Caki2 (cell line): ENCODE measurements at places on chromosomes 4 and X. TPM values are rescaled to one million over a fixed set of nuclear protein-coding genes. Genes with fewer than 3 reads are reported as not detected.

GRCh38 chr4:94918543-94918942 lies 160.8 kb downstream of the BMPR1B start:
- DNase-seq, result no peak

DNA sequence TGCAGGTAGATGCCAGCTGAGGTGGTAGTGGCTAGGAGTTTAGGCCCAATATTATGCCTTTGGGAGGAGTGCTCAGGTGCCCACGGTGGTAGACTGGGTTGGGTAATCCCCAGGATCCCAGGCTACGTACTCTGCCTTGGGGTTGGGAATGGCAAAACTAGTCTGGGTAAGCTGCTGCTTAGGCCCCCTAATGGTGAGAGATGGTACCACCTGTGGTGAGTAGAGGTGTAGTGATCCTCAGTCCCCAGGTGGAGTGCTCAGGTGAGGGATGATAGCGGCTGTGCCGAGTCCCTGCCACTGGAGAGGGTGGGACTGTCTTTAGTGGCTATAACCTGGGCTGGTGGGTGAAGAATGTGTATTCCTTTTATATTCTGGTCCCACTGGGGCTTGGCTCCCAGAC lies 75.2 kb downstream of the IL1RAPL2 start:
- no peak for DNase-seq

DNA sequence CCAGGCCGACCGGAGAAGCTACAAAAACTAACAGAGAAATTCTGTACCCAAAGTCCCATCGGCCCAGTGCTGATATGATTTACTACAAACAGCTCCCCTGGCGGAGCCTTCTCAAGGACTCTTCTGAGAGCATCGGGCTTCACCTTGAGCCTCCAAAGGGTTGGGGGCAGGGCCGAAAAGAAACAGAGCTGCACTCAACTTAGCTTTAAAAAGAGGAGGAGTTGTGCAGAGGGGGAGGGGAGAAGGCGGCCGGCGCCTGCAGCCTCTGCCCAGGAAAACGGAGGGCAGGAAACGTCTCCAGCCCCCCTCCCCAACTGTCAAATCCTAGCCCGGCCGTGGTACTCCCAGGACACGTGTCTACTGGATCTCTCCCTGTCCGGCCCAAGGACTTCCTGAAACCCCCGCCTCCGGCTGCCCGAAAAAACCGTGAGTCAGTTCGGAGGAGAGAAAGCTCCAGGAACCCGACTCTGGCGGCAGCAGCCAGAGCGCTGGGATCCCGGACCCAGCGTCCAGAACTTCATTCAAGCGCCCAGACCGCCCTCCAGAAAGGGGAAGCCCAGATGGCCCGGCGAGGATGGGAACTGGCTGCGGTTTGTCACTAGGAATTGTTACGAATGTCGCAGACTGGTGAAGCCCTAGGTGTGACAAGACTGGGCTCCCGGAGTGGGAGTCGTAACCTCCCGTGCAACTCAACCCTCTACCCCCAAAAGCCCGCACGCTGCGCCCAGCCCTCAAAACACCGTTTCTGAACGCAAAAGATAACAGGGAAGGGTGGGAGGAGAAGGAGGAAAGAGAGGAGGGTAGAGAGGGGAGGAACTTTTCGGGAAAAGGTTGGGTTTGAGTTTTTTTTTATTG lies 973 bp downstream of the ADAMTS3 start:
- peak; percentile 92 for DNase-seq

- no peak for DNase-seq
These were observed 23.1 kb downstream of the MOSPD2 start for GRCh38 chrX:14896273-14896672.

DNA sequence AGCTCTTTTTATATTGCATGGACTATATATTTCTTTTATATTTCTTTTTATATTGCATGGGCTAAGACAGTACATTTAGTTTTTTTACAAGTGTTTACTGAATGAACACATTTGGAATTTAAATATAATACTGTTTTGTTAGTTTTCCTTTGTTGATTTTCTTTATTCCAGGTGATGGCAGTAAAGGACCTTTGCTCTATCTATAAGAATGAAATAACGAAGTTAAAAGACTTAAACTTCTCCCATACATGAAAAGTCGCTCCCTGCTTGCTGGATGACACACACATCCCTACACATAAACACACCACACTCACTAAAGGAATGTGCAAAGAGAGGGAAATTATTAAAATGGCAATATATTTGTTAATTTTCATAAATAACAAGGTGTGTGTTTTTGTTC lies 102.5 kb upstream of the ANXA10 start:
- no peak for DNase-seq

The SMIM31 gene
- total RNA-seq, result not detected in 2 replicates

The SPATA4 gene
- not detected in 2 replicates for total RNA-seq

DNA sequence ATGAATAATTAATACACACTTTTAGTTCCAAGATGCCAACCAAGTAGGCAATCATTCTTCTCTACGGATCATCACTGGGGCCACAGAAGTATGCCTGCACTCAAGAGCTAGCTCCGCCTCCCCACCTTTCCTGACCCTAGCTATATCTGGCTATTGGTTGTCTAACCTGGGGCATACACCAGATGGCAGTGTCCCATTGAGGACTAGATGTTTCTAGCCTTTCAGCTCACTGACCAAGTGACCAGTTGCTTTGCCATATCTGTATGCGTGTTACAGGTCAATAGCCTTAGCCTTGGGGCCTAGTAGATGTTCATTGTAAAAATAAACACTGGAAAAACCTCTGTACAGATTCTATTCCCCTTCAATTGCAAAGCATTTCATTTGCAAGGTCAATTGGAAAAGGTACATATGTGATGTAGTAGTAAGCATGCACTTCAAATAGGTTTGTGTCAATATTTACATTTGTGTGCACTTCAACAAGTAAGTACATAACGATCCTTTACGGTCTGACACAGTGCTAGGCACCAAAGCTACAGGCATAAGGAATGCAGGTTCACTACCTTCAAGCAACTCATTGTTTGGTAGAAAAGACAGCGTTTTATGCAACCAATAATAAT lies 521.7 kb downstream of the PPARGC1A start:
- peak; percentile 66 for DNase-seq

The PPP4R3C gene
- not detected in 2 replicates for total RNA-seq

DNA sequence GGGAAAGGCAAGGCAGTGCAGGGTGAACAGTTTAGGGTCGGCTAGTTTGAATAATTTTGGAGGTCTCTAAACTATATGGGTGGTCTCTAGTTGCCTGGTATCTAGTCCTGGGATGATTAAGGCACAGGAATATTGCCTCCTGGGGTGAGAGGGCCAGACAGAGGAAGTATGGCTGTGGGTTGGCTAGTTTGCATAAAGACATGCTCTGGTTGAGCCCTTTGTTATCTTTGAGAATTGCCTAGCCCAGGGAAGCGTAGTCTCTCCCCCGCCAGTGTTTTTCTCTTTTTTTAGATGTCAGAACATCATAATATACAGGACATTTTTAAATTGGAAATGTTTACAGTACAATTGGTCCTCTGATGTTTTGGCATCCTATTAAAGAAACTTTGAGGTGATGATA lies 163.5 kb downstream of the PWWP3B start:
- no peak for DNase-seq

DNA sequence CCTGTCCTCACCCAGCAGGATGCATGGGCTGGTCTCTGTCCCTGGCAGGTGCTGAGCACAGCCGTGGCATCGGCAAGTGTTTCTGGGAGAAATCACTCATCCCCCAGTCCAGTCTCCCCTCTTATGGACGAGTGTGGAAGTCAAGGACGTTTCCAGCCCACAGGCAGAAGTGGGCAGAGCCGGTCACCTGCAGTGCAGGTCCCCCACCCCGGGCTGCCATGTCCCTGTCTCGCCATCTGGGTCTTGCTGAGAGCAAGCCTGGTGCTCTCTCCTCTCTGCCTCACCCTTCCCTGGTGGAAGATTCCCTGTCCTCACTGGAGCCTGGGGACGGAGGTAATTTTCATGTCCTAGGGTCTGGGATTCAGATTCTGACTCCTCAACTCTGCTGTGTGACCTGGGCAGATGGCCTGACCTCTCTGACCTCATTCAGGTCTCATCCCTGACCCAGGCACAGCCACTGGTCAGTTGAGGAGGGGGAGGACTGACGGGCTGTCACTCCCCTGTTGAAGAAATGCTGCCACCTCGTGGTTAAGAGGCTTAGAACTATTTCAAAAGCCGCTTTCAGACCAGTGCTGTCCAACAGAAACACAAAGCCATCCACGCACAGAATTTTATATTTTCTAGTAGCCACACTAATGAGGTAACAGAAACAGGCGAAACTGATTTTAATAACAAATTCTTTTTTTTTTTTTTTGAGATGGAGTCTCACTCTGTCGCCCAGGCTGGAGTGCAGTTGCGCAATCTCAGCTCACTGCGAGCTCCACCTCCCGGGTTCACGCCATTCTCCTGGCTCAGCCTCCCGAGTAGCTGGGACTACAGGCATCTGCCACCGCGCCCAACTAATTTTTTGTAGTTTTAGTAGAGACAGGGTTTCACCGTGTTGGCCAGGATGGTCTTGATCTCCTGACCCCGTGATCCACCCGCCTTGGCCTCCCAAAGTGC lies 1.8 kb downstream of the CPZ start:
- DNase-seq, result peak; percentile 61

- DNase-seq, result no peak
These were observed 313.8 kb upstream of the TEX13C start for GRCh38 chrX:125005863-125006262.

GRCh38 chr4:36779601-36780000 lies 464.9 kb upstream of the NWD2 start:
- DNase-seq, result no peak

DNA sequence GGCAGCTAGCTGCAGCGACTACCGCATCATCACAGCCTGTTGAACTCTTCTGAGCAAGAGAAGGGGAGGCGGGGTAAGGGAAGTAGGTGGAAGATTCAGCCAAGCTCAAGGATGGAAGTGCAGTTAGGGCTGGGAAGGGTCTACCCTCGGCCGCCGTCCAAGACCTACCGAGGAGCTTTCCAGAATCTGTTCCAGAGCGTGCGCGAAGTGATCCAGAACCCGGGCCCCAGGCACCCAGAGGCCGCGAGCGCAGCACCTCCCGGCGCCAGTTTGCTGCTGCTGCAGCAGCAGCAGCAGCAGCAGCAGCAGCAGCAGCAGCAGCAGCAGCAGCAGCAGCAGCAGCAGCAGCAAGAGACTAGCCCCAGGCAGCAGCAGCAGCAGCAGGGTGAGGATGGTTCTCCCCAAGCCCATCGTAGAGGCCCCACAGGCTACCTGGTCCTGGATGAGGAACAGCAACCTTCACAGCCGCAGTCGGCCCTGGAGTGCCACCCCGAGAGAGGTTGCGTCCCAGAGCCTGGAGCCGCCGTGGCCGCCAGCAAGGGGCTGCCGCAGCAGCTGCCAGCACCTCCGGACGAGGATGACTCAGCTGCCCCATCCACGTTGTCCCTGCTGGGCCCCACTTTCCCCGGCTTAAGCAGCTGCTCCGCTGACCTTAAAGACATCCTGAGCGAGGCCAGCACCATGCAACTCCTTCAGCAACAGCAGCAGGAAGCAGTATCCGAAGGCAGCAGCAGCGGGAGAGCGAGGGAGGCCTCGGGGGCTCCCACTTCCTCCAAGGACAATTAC lies 1.4 kb downstream of the AR start:
- DNase-seq, result peak; percentile 61

- DNase-seq, result peak; percentile 57
These were observed 27.7 kb downstream of the CDKN2AIP start for GRCh38 chr4:183471946-183472708.

DNA sequence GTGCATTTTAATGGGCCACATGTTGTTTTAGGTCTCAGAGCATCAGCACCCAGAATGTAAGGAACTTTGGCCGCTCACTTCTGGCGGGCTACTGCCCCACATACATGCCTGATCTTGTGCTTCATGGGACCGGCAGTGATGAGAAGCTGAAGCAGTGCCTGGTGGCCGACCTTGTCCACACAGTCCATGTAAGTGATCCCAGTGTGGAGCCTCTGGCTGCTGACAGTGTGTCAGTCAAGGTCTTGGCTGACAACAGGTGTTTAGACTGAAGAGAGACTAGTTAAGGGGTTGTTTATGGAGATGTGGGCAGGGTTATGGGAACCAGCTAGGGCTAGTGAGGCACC lies 101.4 kb downstream of the FNIP2 start:
- DNase-seq, result no peak

The UBA1 gene
- 67.5 and 88.3 TPM in 2 replicates for total RNA-seq

DNA sequence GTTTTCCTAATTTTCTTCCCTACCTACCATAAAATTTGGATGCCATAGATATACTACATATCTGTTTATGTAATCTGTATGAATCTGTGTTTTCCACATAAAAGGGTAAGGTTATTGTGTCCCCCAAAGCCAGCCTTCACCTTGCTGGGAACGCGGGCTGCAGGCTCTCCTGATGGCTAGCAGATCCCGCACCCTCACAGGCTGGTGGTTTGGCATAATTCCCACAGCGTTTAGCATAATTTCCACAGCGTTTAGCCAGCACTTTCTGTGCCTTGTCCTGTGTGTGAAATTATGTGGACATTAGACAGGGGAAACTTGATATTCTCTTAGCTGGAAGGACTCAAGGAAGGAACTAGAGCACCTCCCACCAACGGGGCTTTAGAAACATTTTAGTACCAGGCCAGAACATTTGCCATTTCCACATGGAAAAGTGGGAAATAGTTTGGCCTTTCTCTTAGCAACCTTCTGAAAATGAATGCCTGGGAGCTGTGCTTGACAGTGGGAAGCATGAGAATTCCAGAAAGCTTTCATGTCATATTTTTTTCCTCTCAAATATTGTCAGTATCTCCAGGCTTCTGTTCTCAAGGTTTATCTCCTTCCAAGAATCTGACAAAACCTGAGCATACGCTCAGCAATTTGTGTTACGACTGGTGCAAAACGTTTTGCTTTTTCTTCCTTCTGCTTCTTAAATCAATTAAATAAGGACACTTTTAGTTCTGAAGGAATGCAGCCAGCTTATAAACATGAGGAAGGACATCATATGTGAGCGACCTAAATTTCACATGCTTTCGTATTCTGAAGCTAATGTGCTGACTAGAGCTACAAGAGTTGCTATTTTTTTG lies 67.9 kb downstream of the STK32B start:
- DNase-seq, result no peak

GRCh38 chrX:153941336-153942252 lies 2.8 kb downstream of the RENBP start:
- DNase-seq, result no peak

- DNase-seq, result no peak
These were observed 2.2 kb downstream of the TMEM47 start for GRCh38 chrX:34654696-34655490.

The VEGFD gene
- 0.35 and 0.41 TPM in 2 replicates for total RNA-seq

The C4orf33 gene
- total RNA-seq, result 5.0 and 7.1 TPM in 2 replicates

DNA sequence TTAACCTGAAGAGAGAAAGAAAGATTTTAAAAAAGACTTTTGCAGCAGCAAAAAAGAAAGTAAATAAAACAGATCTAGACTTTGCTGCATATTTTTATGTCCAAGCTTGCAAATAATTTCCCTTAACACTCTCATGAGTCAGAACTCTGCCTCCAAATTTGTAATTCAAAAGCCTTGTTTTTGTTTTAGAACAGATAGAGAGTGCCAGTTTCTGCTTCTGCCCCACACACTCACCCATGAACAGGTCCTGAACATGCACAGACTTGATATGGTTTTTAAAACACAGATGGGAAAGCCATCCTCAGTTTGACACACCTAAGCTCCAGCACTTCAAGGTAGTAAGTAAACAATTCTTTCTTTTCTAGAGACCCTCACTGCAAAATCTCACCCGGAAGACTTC lies 39.7 kb upstream of the VCX3B start:
- no peak for DNase-seq

The CDS1 gene
- total RNA-seq, result 13.0 and 13.3 TPM in 2 replicates

- DNase-seq, result no peak
These were observed 168.4 kb upstream of the SMARCAD1 start for GRCh38 chr4:94039226-94039625.

The F11 gene
- not detected in 2 replicates for total RNA-seq

GRCh38 chrX:132748268-132748667 lies 210.2 kb downstream of the HS6ST2 start:
- DNase-seq, result no peak
